ENCODE measurements at places on chromosomes 1 and 21.

- DNase-seq: no peak
These were observed 375.3 kb upstream of the C1orf87 start for GRCh38 chr1:60448850-60449249.

DNA sequence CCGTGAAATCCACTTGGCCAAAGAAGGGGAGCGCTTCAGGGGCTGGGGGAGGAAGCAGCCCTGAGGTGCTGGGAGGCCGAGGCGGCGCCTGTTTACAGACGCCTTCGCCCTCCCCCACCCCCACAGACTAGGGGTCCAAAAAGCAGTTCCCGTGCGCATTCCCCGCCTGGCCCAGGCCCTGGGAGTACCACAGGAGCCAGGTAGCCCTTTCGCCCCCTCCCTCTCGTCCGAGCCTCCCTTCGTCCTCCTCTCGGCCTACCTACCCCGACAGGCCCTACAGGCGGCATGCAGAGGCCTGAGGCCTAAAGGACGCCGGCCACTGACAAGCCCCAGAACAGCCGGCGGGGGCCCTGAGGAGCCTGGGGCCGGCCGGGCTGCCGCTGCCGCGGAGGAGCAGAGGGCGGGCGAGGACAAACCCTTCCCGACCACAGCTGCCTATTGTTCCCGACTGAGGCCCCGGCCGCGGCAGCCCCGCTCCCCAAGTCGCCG, 522 bp downstream of the RC3H1 start:
- no peak for DNase-seq

DNA sequence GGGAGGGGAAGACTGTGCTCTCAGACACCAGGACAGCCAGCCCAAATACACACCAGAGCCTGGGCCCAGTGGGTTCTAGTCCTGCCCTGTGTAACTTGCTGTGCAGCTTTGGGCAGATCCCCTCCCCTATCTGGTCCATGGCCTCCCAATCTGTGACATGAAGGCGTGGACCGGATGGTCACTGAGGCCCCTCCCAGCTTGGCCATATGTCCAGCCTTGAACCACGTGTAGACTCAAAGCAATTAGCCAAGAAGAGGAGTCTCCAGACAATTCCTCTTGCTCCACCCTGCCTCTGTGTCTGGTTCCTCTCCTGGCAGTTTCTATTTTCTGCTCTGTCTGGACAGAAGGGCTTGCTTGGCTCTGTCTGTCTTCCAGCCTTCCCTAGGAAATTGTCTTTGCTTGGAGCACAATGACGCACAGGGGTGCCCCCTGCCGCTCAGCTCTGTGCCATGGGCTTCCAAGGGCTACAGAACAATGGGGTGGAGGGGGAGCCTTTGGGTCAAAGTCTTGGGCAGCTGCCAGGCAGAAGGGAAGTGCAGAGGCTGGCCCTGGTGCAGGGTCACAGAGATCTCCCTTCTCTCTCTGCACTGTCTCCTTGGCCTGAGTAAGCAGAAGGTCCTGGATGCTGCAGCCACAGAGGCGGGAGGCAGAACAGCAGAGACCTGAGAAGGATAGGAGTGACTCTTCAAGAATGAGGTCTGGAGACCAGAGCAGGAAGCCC, 66.1 kb downstream of the TENT5C start:
- no peak for DNase-seq

DNA sequence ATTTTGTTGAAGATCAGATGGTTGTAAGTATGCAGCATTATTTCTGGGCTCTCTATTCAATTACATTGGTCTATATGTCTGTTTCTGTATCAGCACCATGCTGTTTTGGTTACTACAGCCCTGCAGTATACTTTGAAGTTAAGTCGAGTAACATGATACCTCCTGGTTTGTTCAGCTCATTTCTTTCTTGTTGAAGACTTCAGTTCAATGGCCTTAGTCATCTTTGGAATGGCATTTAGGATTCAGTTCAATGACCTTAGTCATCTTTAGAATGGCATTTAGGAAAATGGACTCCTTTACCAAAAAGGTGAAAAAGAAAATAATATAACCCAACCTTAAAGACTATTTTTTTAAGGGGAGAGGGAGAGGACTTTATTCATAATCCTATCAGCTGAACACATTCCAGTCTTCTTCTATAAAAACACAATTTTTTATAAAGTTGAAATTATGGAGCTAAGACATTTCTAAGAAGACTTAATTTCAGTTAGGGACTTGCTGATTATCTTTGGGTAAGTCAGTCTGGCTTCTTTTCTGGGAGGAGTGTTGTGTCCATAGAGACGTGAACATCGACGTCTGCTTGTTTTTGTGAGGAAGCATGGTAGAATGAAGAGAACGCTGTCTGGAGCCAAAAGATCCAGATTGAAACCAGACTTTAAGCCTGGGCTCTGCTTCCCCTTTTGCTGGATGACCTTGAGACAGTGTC, 48.3 kb downstream of the DDR2 start:
- DNase-seq: no peak

DNA sequence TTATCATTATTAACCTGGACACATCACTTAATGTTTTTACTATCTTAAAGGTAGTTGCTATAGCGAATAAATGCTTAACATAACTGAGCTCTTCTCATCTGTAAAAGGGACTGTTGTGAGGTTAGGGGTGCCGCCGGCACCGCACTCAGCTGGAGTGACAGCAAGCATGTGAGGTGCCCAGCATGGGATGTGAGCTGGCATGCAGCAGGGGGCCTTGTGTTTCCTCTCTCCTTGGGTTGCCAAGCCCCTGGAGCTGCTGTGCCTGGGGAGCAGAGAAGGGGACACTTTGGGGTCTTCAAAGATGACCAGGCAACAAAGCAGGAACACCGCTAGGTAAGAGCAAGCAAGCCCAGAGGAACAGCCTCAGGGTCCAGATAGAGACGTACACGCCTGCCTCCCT, 2.1 kb upstream of the ZC3H12A start:
- DNase-seq: no peak

DNA sequence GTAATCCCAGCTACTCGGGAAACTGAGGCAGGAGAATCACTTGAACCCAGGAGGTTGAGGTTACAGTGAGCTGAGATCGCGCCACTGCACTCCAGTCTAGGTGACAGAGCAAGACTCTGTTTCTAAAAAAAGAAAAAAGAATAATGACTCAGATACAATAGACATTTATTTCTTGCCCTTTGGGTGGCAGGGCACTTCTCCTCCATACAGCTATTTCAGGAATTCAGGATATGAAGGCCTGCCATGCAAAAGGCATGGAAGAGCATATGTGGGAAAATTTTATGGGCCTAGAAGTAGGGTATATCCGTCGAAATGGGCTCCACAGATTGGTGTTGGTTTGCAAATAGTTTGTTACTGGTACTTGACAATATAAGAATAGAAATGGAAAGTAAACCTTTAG, 20.2 kb upstream of the POGZ start:
- DNase-seq: no peak

GRCh38 chr21:32520875-32521735, 64.2 kb downstream of the TCP10L start:
- DNase-seq: no peak

DNA sequence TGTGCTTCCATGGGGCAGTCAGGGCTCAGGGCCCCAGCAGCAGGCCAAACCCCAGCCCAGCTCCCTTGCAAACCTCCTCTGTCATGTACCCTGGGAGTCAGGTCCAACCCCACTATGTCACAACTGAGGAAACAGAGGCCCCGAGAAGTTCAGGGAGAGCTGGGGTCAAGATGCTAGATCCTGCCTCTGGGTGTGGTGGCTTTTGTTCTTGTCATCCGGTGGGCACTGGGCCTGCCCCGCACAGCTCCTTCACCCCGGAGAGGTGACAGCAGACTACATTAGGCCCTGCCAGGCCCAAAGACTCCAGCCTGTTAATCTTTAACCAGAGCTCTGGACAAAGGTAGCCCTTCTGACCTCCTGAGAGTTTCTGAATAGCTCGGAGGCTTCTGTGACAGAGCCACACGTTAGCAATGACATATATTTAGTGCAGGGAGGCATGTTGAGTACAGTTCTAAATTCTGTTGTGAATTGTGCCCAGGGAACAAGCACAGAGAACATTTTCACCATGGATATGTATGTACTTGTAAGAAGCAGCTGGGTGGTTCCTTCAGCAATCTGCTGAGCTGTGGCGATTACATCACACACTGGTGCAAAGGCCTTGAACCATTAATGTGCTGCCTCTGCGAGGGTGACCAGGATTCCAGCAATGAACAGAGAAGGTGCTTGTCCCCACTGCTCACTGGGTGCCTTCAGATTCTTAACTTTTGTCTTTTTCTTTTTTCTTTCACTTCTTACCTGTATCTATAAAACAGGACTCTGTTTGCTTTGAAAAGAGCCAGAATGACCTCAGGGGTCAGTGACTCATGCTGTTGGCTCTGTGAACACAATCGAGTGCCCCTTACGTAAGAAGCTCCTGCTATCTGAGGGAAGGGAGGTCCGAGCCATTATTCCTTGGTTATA, 102.8 kb downstream of the RHOU start:
- DNase-seq: no peak

GRCh38 chr1:156080863-156081179, 1.4 kb downstream of the MEX3A start:
- DNase-seq: no peak

DNA sequence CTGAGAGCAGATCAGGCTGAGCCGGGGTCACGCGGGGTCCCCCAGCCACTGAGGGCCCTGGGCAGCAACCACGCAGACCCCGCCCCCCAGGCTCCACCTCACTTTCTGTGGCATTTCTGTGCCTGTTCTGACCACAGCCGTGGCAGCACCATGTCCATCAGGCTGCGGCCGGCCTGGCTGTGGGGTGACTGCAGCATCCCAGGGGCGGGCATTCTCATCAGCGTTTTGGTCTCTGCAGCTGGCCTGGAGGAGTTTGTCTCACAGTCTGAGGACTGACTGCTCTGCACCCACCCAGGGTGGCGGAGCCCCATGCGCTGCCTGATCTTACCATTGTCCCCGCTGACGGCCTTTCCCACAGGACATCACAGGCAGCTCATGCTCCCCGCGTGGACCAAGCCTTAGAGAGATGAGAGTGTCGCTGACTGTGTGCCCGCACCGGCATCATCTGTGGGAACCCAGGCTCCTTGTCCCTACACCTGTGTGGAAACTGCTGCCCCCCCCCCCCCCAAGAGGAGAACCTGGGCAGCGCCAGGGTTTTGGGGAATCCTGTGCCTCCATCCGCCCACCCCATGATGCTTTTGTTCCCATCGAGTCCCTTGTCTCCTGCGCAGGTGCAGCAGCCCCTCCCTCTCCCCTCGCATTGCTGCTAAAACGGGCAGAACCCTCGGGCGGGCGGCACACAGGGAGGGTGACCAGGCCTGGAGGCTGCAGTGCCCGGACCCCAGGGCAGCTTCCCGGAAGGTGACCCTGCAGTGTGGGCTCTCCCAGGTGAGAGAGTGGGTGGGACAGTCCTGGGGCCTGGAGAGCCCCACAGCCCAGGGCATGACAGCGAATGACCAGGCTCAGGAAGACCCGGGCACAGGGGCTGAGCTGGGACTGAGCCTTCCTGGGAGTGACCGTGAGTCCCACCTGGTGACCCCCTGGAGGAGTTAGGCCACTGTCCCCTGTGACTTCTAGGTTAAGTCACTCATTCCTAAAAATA, 1.8 kb downstream of the KRTAP10-1 start:
- no peak for DNase-seq

DNA sequence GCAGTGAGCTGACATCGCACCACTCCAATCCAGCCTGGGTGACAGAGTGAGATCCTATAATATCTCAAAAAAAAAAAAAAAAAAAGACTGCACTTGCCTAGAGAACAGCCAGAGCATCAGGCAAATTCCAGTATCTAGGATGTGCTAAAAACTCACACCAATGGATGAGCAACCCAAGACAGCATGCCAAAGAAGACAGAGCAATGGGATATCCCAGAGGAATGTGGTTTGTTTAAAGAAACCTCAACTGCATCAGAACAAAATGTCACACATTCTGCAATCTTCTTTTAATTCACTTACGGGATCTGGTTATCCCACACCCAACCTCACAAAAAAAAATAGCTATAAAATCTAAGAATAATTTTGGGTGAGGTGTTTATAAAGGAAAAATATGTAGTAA, 7.3 kb downstream of the KCNH1 start:
- no peak for DNase-seq

DNA sequence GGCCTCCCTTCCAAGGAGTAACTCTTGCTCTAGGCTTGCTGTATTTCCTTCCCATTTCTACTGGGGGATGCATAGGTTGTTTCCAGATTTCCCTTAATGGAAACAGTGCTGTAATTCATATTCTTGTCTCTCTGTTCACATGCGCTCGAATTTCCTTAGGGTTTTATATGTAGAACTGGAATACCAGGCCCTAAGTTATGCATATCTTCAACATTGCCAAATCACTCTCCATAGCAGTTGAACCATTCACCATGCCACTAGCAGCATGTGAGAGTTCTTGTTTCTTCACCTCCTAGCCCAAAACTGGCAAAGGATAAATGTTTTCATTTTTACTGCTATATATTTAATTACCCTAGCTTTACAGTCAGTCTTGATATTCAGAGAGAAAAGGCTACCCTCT, 12.8 kb downstream of the MAP10 start:
- DNase-seq: no peak

- no peak for DNase-seq
These were observed 9.4 kb upstream of the PIK3C2B start for GRCh38 chr1:204503913-204504519.

- DNase-seq: no peak
These were observed 80.0 kb downstream of the USP25 start for GRCh38 chr21:15809818-15810217.

GRCh38 chr21:25314247-25314646, 293.0 kb downstream of the MRPL39 start:
- no peak for DNase-seq

DNA sequence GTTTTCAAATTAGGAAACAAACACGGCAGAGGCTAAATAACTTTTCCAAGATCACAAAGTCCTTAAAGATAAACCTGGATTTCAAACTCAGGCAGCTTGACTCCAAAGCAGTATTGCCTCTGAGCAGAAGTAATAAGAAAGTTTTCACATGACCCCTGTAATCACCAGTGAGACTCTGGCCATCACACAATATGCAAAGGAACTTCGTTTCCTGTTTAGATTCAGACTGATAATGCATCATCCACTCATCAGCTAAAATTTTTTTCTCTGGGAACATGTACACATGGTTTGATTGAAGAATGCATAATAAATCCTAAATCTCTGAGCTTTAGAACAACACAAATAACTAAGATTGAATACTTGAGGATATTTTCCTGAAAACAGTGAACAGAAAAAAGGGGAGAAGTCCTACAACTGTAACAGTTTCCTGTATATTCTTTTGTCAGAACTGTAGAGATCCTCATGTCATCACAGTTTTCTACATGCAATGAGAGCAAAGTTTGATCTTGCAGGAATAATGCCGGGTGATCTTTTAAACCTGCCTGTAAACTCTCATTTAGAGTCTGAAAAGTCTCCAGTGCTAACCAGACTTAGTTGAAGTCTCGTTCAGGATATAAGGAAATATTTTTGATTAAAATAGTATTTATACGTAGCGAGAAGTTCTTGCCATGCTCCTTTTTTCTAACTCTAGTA, 225.3 kb downstream of the SPATA17 start:
- DNase-seq: no peak

GRCh38 chr1:3564921-3565831, 46.1 kb downstream of the MEGF6 start:
- DNase-seq: no peak

- DNase-seq: no peak
These were observed 13.8 kb downstream of the WLS start for GRCh38 chr1:68218490-68218889.
